ENCODE measurements at places on chromosomes 11 and 22.

GRCh38 chr11:108846009-108846408 lies 181.1 kb downstream of the DDX10 start:
- DNase-seq = no peak

GRCh38 chr11:69325446-69325845 lies 31.5 kb downstream of the MYEOV start:
- DNase-seq = no peak

GRCh38 chr22:48208894-48209293 lies 1446.4 kb downstream of the TBC1D22A start:
- no peak for DNase-seq

GRCh38 chr22:22681221-22681739 lies 36.9 kb downstream of the GGTLC2 start:
- no peak for DNase-seq

- DNase-seq = no peak
Observed at GRCh38 chr11:65538915-65539743, 14.2 kb downstream of the SCYL1 start.

DNA sequence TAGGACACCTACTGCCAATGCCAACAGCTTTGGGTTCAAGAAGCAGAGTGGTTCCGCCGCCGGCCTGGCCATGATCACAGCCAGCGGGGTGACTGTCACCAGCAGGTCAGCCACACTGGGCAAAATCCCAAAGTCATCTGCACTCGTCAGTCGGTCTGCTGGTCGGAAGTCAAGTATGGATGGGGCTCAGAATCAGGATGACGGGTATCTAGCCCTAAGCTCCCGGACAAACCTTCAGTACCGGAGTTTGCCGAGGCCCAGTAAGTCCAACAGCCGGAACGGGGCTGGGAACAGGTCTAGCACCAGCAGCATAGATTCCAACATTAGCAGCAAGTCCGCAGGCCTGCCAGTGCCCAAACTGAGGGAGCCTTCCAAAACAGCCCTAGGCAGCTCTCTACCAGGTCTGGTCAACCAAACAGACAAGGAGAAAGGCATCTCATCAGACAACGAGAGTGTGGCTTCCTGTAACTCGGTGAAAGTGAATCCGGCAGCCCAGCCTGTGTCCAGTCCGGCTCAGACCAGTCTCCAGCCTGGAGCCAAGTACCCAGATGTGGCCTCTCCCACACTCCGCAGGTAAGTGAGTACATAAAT lies 115.1 kb downstream of the DBX1 start:
- no peak for DNase-seq

- no peak for DNase-seq
Observed at GRCh38 chr11:95729462-95729861, 60.1 kb downstream of the FAM76B start.

GRCh38 chr11:10541561-10541930 lies 559 bp upstream of the RNF141 start:
- no peak for DNase-seq

DNA sequence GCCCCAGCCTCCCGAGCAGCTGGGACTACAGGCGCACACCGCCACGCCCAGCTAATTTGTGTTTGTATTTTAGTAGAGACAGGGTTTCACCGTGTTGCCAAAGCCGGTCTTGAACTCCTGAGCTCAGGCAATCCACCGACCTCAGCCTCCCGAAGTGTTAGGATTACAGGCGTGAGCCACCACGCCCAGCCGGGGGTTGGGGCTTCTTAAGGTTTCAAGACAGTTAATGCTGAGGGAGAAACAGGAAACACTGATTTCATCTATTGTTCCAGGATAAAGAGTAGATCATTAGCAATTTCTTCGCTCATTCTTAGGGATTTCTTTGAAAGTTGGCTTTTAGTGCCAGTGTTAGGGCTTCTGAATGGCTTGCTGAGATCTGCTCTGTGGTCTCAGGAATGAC lies 21.2 kb upstream of the CLMP start:
- DNase-seq = no peak

GRCh38 chr22:49971232-49972162 lies 10.9 kb downstream of the PIM3 start:
- no peak for DNase-seq

DNA sequence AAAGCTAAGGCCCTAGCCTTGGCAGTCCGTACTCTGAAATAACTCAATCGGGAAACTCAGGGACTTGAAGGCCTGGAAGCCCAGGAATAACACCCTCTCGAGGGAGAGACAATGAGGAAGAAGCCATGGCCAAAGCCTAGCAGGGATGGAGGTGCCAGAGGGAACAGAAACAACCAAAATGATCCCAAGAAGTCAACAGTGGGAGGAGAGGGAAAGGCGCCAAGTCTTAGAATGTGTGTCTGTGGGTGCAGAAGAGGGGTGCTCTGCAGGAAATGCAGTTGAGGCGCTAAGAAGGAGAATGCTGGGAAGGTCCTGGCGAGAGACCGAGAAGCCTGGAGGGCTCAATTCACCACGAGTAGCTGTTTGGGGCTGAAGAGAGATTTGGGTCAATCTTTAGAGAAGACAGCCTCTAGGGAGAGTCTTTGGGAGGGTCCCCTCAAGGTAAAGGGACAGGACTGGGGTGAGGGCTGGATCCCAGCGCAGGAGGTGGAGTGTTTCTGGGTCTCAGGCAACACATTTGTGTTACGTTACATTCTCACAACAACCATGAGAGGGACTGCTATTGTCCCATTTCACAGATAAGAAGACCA lies 760 bp upstream of the MAPK8IP1 start:
- no peak for DNase-seq

GRCh38 chr11:92811341-92811740 lies 158.1 kb upstream of the MTNR1B start:
- peak; percentile 16 for DNase-seq

- no peak for DNase-seq
Observed at GRCh38 chr11:28697920-28698827, 590.0 kb downstream of the METTL15 start.
